ENCODE measurements at places on chromosomes 6 and 20.

- no peak for DNase-seq
These were observed 63.9 kb downstream of the JARID2 start for GRCh38 chr6:15309611-15310283.

- DNase-seq, result no peak
These were observed 169.1 kb downstream of the BMP7 start for GRCh38 chr20:57097245-57097915.

DNA sequence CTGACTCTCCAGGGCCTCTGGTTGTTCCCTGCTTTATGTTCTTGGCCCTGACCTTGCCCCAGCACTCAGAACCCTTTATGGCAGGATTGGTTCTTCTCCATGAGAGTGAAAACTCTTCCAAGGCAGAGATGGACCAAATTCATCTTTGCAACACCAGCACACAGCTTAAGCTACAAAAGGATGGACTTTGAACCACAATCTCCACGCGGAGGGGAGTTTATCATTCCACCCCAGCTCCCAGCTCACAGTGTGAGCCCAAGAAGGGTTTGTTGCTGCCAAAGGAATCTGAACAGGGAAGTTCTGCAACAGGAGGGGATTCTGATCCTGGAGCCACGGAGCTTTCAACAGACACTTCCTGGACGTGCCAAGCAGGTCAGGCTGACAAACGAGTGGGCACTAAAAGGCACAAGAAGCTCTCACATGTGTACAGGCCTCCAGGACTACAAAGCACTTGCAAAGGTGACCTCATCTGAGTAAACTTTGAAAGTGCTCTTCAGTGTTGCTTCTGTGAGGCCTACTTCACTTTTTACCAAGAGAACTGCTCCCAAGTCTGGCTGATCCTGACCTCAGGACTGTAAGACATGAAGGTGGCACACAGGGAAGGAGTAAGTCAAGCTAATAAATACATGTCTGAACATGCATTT, 8.9 kb downstream of the FITM2 start:
- DNase-seq, result no peak

DNA sequence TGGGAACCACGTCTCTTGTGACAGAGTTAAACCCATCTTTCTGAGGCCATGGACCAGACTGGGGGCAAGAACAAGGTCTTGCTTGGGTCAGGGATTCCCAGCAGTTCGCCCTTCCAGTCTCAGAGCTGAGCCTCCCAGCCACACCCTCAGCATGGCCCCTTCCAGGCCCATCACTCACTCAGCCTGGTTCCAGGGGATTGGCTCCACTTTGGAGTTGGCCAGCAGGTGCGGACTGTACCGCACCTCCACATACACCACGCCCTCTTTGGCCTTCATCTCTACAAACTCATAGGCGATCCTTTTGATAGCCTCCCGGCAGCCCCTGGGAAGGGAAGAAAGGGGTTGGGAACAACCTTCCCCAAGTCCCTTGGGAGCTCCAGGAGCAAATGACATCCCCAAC, 25.2 kb downstream of the ADA start:
- DNase-seq, result no peak

GRCh38 chr6:24985323-24985722, 49.6 kb upstream of the RIPOR2 start:
- DNase-seq, result no peak

- DNase-seq, result no peak
These were observed 36.6 kb upstream of the HIVEP1 start for GRCh38 chr6:11975353-11975977.

- DNase-seq, result peak; percentile 23
These were observed 12.1 kb upstream of the HINT3 start for GRCh38 chr6:125944434-125944816.

DNA sequence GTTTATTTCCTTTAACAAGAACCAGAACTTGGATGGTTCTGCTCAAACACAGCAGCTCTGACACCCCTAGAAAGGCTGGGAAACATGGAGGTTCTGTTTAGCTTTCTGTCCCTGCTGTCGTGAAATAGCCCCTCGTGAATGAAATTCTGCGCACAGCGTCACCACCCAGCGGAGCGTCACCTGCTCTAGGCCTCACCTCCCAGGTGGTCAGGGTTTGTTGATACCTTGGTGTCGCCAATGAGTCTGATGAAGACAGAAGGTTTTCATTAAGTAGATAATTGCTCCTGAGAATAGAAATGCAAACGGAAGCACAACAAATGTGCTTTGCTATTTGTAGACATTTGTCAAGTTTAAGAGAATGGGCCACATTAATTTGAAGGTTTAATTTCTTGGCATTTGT, 135.1 kb downstream of the EDN3 start:
- no peak for DNase-seq

GRCh38 chr6:169200893-169201514, 52.6 kb downstream of the THBS2 start:
- no peak for DNase-seq

DNA sequence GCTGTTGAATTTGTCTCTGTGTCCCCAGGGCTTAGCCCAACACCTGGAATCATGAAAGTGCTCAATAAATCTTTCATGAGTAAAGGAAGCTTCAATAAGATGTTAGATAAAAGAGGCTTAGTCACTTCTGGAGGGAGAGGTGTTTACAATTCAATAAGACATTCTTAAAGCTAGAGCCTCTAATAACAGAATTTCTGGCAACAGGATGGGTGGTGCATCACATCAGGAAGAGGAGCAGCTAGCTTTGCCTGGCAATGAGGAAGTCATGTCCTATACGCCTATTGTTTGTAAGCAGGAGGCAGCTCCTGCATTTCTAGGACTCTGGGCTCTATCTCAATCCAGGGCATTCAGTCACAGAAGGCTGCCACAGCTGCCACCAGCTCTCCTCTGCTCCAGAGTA, 638.5 kb downstream of the EPM2A start:
- DNase-seq, result no peak

GRCh38 chr6:166313255-166314070, 5.3 kb upstream of the PRR18 start:
- peak; percentile 9 for DNase-seq

- DNase-seq, result peak; percentile 34
These were observed 80.8 kb downstream of the RCAN2 start for GRCh38 chr6:46410334-46410953.

DNA sequence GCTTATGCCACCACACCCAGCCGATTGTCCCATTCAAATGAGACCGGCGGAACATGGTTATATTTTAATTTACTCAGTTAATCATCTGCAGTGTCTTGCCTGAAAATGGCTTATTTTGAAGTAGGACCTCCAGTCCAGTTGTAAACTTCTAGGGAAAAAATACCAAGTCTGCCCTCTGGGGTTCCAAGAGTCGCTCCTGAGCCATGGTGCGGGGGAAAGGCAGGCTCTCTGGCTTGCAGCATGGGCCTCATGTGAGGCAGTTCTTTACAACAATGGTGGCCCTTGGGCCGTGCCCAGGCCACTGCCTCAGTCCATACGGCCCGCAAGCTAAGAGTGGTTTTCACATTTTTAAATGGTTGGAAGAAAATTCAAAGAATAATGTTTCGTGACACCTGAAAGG, 62.7 kb upstream of the XRN2 start:
- no peak for DNase-seq

DNA sequence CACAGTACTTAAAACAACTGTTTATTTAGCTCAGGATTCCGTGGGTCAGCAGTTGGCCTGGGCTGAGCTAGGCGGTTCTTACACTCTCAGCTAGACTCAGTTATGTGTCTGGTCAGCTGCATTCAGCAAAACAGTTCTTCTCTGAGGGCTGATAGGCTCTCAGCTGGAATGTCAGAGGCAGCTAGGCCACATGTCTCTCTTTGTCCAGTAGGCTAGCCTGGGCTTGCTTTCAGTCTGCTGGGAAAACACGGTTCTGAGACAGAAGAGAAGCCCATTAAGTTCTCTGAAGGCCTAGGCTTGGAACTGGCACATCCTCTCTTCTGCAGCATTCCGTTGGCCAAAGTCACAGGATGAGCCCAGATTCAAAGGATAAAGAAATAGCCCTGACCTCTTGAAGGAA, 65.6 kb downstream of the TULP4 start:
- no peak for DNase-seq

DNA sequence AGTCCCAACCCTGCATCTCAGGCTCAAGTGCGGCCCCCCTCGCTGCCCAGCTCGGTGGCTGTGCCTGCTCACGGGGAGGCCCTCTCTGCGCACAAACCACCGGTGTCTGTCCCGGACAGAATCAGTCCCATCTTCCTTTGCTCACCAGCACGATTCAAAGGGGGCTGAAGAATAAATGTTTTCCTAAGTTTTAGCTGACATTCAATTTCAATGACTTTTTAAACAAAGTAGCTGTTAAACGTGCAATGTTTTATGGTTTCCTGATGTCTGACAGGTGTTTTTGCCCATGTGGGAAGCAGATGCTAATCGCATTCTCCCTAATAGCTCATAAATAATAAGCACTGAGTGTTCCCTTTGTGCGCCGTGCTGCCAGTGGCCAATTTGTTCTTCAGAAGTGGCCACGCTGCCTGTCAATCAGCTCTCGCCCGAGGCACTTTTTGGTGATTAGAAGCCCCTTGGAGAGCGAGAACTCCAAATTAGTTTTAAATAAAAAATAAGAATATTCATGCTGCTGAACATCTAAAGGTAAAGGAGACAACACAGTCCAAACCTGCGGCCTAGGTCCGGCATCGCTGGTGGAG, 26.3 kb downstream of the BHLHE23 start:
- no peak for DNase-seq

DNA sequence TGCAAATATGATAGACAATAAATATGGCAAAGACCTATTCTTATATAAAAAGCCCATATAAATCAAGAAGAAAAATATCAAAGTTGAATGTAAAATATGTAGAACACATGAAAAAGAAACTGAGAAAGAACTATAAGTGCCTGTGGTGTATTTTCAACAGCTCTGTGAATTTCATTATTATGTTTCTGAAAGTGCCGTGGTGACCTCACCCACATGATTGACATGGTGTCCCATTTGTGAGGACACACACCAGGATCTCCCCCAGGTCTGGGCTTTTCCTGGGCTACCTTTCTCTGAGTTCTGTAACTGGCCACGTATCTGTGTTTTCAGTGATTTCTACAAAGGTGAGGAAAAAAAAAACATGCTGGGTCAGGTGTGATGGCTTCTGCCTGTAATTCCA, 86.7 kb downstream of the BMP6 start:
- no peak for DNase-seq

DNA sequence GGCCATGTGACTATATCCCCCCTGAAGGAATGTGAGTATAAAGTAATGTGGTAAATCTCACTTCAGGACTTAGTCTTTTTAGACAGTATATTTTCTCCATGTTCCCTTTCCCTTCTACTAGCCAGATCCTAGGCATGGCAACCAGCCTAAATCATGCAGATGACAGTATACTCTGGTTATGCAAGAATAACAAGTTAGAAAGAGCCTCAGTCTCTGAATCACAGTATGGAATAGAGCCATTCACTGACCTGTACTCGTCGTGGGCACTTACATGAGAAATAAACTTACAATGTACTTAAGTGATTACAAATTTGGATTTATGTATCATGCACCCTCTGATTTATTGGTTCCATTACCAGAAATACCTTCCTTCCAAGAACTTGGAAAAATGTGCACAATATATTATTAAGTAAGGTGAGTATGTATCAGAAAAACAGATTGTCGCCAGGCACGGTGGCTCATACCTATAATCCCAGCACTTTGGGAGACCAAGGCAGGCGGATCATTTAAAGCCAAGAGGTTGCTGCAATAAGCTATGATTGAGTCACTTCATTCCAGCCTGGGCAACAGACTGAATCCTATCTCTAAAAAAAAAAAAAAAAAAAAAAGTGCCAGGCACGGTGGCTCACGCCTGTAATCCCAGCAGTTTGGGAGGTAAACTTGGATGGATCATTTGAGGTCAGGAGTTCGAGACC, 25.1 kb upstream of the FAM8A1 start:
- DNase-seq, result peak; percentile 67

DNA sequence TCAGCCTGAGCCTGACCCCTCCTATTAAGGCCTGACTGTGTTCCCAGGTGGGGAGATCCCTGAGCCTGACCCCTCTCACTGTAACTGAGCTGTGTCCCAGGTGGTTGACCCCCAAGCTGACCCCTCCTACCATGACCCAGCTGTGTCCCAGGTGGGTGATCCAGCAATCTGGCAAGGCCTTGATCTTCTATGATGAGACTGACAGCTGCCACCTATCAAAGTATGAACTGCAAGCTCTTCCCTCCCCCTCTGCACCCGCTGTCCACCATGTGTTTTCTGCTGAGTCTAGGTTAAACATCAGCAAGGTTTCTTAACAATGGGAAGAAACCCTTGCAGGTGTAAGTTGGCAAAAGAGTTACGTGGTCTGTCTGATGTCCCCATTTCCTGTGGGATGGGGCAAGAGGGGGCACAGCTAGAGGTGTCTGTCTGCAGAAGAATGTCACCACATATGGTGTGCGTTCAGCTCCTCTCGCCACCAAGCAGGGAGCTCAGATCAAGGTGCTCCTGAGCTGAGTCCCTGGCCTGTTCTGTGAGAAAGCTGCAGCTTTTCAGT, 5.9 kb downstream of the PXDC1 start:
- no peak for DNase-seq

- DNase-seq, result peak; percentile 77
These were observed 24.9 kb upstream of the SASH1 start for GRCh38 chr6:148317739-148318138.

- DNase-seq, result no peak
These were observed 259.6 kb downstream of the FOXC1 start for GRCh38 chr6:1869308-1869707.

DNA sequence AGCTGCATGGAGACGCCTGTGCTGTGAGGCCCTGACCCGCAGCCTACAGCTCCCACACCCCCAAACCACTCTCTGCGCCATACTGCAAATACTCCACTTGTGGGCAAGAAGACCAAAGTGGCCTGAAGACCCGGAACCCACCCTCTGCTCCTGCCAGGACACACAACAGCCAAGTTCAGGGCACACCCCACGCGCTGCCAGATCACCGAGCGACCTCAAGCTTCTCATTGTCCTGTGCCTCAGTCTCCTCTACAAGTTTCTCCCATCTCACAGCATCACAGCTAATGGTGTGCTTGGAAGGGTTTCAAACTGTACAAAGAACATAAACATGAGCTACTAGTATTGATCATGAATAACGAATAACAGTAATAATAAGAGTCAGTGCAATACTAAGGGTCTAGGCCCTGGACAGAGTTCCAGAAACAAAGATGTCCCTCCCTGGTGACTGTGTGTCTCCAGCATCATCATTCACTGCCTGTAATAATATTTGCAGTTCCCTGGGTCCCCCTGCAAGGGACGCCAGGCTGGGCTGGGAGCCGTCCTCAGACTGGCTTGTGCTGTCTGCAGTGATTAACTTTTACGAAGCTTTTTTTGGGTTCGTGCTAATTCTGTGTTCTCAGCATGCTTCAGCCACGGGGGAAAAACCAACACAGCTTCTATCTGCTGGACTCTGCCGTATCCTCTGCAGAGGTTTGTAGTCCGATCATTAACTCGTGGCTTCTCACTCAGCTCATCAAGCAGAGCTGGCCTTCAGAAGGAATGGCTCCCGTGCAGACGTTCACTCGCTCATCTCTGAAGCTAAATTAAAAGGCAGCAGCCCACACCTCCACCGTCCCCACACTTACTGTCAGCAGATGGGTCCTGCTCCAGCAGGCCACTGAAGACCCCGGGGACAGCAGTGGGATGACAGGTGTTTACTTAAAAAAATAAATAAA, 81.6 kb upstream of the MPC1 start:
- no peak for DNase-seq
